Suprapubic skin (tissue), 4 donors: ENCODE measurements at places on chromosomes 3 and 15.
A peak's percentile ranks its signal among the peaks of the same experiment; 100 is the strongest.

- no peaks in the 10 kb centered on the region for H3K36me3 ChIP-seq
- no peak overlapping the region for H3K4me3 ChIP-seq
- no peak overlapping the region for H3K27ac ChIP-seq
- H3K4me1 ChIP-seq, result no peaks in the 10 kb centered on the region
- H3K27me3 ChIP-seq, result no peaks in the 10 kb centered on the region
Measured at GRCh38 chr3:23697416-23697815, 108.3 kb upstream of the UBE2E1 start.

DNA sequence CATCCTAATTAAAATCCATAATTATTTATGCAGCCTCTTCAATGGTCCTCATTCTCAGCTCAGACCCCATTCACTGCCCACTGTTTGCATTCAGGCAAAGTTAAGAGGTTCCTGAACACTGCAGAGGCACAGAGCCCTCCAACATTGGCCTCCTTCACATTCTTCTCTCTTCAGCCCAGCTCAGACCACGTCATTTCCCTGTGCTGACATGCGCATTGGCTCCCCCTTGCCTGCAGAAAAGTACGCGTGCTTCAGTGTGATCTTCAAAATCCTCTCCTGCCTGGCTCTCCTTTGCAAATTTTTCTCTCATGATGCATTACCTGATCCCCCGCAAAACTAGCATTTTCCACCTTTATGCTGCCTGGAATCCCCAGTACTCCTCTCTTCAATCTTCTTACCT, 552.3 kb downstream of the NTRK3 start:
- peaks cover 10% of the 10 kb centered on the region for H3K27me3 ChIP-seq
- no peak overlapping the region for H3K4me3 ChIP-seq
- no peaks in the 10 kb centered on the region for H3K4me1 ChIP-seq
- H3K36me3 ChIP-seq, result no peaks in the 10 kb centered on the region
- no peak for DNase-seq
- no peak overlapping the region for H3K27ac ChIP-seq

- H3K36me3 ChIP-seq, result no peaks in the 10 kb centered on the region
- H3K4me1 ChIP-seq, result no peaks in the 10 kb centered on the region
- no peaks in the 10 kb centered on the region for H3K27me3 ChIP-seq
- H3K4me3 ChIP-seq, result no peak overlapping the region
- H3K27ac ChIP-seq, result no peak overlapping the region
- no peak for DNase-seq
Measured at GRCh38 chr3:101155825-101156224, 162.6 kb upstream of the ABI3BP start.

DNA sequence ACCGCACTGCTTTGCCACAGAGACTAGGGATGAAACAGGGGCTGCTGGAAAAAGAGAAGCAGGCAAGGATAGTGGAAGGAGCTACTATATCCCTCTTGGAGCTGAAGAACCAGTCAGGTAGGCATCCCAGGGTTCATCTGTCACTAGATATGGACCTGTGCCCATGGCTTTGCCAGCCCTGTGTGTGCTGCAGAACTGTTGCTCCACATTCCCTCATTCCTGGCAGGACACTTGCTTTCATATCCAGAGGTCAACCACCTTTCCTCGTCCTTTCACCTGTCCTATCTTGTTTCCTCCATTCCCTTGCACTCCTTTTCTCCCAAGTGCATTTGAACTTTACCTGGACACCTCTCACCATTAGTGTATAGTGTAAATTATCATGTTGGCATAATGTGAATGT, 12.0 kb downstream of the SNRK start:
- H3K4me3 ChIP-seq, result no peak overlapping the region
- peaks cover 60% of the 10 kb centered on the region for H3K4me1 ChIP-seq
- no peaks in the 10 kb centered on the region for H3K27me3 ChIP-seq
- H3K36me3 ChIP-seq, result peaks cover 3% of the 10 kb centered on the region
- DNase-seq, result no peak

GRCh38 chr15:70023064-70023768, 74.5 kb downstream of the TLE3 start:
- H3K4me3 ChIP-seq, result no peak overlapping the region
- peak overlapping the region; percentile 22 for H3K27ac ChIP-seq
- peaks cover 7% of the 10 kb centered on the region for H3K27me3 ChIP-seq
- H3K36me3 ChIP-seq, result no peaks in the 10 kb centered on the region
- DNase-seq, result no peak

GRCh38 chr3:67863869-67864268, 209.5 kb upstream of the SUCLG2 start:
- H3K27ac ChIP-seq, result no peak overlapping the region
- no peaks in the 10 kb centered on the region for H3K27me3 ChIP-seq
- DNase-seq, result no peak
- no peak overlapping the region for H3K4me3 ChIP-seq

DNA sequence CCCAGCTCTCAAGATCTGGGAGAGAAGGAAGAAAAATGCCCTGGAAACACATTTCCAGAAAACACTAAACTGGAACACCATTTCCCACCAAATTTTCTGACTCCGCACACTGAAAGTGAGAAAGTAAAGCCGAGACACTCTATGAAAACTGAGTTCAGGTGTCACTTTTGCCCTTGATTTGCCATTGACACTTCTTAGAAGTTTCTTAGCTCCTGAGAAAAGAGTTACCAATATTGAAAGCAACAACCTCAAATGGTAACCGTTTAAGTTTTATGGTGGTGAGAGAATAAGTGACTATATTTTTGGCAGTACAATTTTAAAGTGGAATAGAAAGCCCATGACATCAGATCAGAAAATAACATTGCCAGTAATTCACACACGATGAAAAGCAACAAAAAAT, 39.0 kb downstream of the CD86 start:
- no peak for DNase-seq
- no peaks in the 10 kb centered on the region for H3K36me3 ChIP-seq
- H3K27me3 ChIP-seq, result no peaks in the 10 kb centered on the region
- H3K4me3 ChIP-seq, result no peak overlapping the region
- no peaks in the 10 kb centered on the region for H3K4me1 ChIP-seq
- no peak overlapping the region for H3K27ac ChIP-seq

GRCh38 chr3:71521940-71522876, 61.3 kb downstream of the FOXP1 start:
- no peak overlapping the region for H3K4me3 ChIP-seq
- H3K27ac ChIP-seq, result no peak overlapping the region
- H3K4me1 ChIP-seq, result peaks cover 17% of the 10 kb centered on the region
- no peaks in the 10 kb centered on the region for H3K27me3 ChIP-seq
- no peak for DNase-seq
